ENCODE measurements at places on chromosomes 1 and 21. TPM values are rescaled to one million over a fixed set of nuclear protein-coding genes. Genes with fewer than 3 reads are reported as not detected.

Gene LCE2A
- not detected for total RNA-seq

Gene NHLH1
- total RNA-seq, result under 0.01 TPM

Gene COG2
- 12.2 TPM for total RNA-seq

Gene KCNK1
- total RNA-seq, result 0.13 TPM

Gene ST7L
- total RNA-seq, result 10.3 TPM

Gene AMY1B
- total RNA-seq, result not detected

Gene TLCD4
- under 0.01 TPM for total RNA-seq

Gene TBX19
- 0.51 TPM for total RNA-seq

Gene FMO2
- not detected for total RNA-seq

Gene GUK1
- 718 TPM for total RNA-seq

Gene ETV3L
- under 0.01 TPM for total RNA-seq

Gene PRDM2
- 10.9 TPM for total RNA-seq

Gene FALEC
- total RNA-seq, result not detected

Gene HAX1
- 80.2 TPM for total RNA-seq

Gene RPS6KC1
- 15.5 TPM for total RNA-seq

Gene OR6K2
- total RNA-seq, result not detected

Gene SMCP
- total RNA-seq, result not detected

Gene YRDC
- total RNA-seq, result 13.0 TPM

Gene PER3
- total RNA-seq, result 2.1 TPM

Gene CACNA1S
- not detected for total RNA-seq

Gene FBXO2
- 1.5 TPM for total RNA-seq

Gene EFNA3
- 1.3 TPM for total RNA-seq

Gene RGSL1
- total RNA-seq, result not detected

Gene SLC45A3
- total RNA-seq, result 53.0 TPM

Gene SLC41A1
- 12.3 TPM for total RNA-seq

Gene TEX38
- not detected for total RNA-seq

Gene LENEP
- 0.13 TPM for total RNA-seq

Gene PRRC2C
- 30.6 TPM for total RNA-seq

Gene EDARADD
- total RNA-seq, result under 0.01 TPM

Gene FCRL2
- total RNA-seq, result not detected

Gene SV2A
- 1.3 TPM for total RNA-seq

Gene NEK2
- 18.5 TPM for total RNA-seq

Gene PIAS3
- 4.5 TPM for total RNA-seq

Gene VANGL2
- not detected for total RNA-seq

Gene NME7
- 15.0 TPM for total RNA-seq

Gene TATDN3
- total RNA-seq, result 8.6 TPM

Gene PPIH
- total RNA-seq, result 23.2 TPM

Gene FAM72B
- 2.3 TPM for total RNA-seq

Gene OLIG2
- not detected for total RNA-seq

Gene PRR9
- not detected for total RNA-seq

Gene CYP4B1
- not detected for total RNA-seq

Gene LMX1A
- not detected for total RNA-seq

Gene GBP7
- total RNA-seq, result not detected

Gene GREM2
- total RNA-seq, result not detected

Gene TMEM69
- total RNA-seq, result 10.3 TPM

Gene GNAT2
- 0.13 TPM for total RNA-seq

Gene LRRC71
- total RNA-seq, result 0.13 TPM

Gene OXCT2
- 3.6 TPM for total RNA-seq

Gene PDZK1
- not detected for total RNA-seq

Gene CFHR3
- total RNA-seq, result not detected

Gene KRTAP10-9
- total RNA-seq, result not detected

Gene PI4KB
- 29.7 TPM for total RNA-seq

Gene CELF3
- not detected for total RNA-seq

Data from dermis microvascular lymphatic vessel endothelial cell (primary cell).